Skin of body (tissue), 3 donors: ENCODE measurements at places on chromosomes 11 and 22. TPM values are rescaled to one million over a fixed set of nuclear protein-coding genes. Genes with fewer than 3 reads are reported as not detected.

DNA sequence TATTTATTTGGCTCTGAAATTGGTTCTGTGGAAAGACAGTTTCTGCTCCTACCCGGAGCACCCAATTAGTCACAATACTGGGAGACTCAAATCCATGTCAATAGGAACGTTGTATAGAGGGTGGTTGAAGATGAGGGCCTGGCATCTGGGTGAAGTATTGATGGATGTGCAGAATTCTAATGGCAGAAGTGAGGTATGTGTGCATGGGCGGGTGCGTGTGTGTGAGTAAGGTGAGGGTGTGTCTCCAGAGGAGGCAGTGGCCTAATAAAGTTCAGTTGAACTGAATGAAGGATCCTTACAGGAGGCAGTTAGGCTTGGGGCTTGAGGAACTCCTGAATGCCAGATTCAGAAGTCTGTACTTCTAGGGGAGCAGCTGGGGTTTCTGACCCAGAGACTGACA, 71.8 kb upstream of the B3GAT1 start:
- no peak for DNase-seq

DNA sequence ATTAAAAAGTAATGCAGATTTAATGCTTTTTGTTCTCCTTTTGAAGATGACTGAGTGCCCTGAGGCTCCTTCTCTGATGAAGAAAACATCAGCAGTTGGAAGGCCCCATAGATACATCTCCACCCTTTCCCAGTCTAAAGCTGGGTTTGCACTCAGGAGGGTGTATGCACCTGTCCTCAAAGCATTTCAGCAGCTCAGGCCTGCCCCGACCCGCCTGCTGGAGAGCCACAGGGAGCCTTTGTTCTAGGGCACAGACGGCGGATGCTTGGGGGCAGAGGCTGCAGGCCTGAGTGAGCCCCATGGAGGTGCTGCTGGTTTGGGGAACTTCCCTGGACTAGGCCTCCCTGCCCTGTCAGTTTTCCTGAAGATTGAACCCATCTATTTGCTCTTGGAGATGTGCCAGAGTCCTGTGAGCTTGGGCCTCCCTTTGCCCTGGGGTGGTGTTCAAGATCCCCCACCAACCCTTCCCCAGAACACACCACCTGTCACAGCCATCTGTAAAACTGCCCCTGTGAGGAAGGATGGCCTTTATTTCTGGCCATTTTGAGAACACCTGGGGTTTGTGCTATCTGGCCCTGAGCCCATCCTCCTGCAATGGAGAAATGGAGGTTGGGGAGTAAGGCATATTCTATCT, 160.0 kb downstream of the NAV2 start:
- DNase-seq, result no peak

Gene FGF3
- 0.30 TPM for total RNA-seq

Gene SLCO2B1
- total RNA-seq, result 9.8 TPM

DNA sequence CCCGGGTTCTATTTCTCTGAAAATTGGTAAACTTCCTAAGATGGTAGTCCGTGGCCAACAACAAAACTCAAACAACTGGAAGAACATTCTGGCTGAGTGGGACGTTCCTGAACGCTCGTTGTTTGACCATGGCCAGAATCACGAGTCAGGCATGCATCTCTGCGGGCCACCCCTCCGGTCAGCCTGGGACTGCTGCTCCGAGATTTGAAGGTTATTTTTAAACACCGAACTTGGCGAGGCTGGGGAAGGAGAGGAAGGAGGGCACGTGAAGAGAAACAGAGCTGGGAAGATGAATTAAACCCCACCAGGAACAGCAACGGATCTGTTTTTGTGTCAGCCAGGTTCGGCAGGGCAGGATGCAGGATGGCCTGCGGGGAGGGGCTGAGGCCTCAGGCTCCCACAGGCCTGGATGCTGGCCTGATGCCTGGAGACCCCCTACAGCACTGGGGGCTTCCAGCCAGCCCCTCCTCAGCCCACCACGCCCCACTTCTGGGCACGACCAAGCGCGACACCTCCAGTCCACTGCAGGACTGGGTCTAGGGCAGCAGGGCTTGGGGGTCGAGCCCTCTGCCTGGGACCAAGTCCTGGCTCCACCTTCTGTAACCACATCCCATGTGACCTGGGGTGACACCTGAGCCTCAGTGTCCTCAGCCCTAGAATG, 5.1 kb downstream of the SHISAL1 start:
- DNase-seq, result no peak

- DNase-seq, result no peak
Observed at GRCh38 chr22:29257751-29258181, 10.0 kb downstream of the RHBDD3 start.
